ENCODE measurements at places on chromosomes 1 and 21.
A peak's percentile ranks its signal among the peaks of the same experiment; 100 is the strongest.

DNA sequence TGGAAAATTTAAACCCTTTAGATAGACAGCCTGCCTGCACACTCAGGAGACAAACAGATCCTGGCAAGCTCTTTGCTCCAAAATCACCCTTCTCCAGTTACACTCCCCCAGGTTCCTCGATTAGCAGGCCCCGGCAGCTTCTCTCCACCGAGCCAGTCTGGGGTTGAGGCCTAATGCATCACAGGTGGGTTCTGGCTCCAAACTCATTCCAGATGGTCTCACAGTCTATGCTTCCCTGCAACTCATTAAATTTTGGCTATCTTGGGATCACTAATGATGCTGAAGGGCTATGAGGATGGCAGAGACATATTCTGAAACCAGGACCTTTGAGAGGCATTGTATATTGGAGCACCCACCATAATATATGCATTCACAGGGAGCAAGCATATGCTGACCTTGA, 559.8 kb upstream of the USP24 start:
- DNase-seq: no peak

- DNase-seq: no peak
These were observed 7.4 kb upstream of the CELSR2 start for GRCh38 chr1:109241841-109242345.

DNA sequence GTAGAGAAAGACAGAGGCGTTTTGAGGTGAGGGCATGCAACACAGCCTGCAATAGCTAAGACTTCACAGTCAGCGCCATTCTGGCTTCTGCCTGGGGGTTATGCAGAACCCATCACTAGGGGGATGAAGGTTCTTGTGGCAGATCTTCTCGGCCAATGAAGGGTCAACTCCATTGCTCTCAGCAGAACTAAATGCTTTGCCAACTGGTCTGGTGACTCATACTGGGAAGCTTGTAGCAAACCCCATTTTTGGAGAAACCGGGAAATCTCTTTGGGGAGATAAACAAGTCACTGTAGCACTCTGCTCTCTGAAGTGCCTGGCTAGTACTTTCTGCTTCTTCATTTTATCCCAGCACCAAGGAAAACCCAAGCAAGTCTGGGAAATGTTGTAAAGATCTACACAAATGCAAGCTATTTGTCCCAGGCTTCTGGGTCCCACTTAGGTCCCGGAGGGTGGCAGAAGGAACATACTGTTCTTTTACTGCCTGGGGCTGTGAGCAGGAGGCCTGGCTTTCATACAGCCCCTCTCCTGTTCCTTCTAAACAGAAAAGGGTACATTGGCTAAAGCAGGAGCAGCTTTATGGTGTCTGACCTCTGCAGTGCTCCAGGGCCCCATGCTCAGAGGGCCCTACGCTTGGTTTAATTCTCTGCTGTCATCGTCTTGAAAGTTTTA, 28.8 kb downstream of the SHISA4 start:
- no peak for DNase-seq

- no peak for DNase-seq
These were observed 2.1 kb downstream of the B4GALT2 start for GRCh38 chr1:43981135-43981491.

DNA sequence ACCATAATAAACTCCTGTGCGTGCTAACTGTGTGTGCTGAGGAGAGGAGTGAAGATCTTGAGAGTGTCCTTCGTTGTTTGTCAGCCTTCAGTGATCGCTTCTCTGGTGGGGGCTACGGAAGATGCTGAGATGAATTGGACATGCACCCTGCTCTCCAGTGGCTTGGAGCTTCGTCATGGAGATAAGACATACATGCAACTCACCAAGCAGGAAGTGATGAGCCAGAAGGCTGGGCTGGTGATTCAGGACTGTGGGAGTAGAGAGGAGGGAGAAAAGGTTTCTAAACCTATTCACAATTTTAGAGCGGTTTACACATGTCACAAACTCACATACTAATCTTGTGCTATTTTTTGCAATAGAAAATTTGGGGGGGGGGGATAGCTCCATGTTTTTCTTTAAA, 128.9 kb upstream of the ADAR start:
- DNase-seq: peak; percentile 72

- DNase-seq: no peak
These were observed 288.4 kb upstream of the PRMT6 start for GRCh38 chr1:106768077-106768476.
